ENCODE measurements at places on chromosomes 6 and 20. TPM values are rescaled to one million over a fixed set of nuclear protein-coding genes. Genes with fewer than 3 reads are reported as not detected.

SLC12A5 gene
- 3.2 TPM for total RNA-seq

NAA20 gene
- total RNA-seq: 118 TPM

- DNase-seq: no peak
Observed at GRCh38 chr6:108293527-108294296, 1.1 kb upstream of the AFG1L start.

DNA sequence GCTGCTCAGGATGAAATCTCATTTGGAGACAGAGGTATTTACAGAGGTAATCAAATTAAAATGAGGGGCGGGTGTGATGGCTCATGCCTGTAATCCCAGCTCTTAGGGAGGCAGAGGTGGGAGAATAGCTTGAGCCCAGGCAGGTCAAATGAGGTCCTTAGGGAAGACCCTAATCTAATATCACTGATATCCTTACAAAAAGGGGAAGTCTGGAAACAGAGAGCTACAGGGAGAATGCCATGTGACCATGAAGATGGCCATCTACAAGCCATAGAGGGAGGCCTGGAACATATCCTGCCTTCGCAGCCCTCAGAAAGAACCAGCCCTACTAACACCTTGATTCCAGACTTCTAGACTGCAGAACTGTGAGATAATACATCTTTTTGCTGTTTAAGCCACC, 8.3 kb downstream of the MTCL3 start:
- DNase-seq: no peak

DNA sequence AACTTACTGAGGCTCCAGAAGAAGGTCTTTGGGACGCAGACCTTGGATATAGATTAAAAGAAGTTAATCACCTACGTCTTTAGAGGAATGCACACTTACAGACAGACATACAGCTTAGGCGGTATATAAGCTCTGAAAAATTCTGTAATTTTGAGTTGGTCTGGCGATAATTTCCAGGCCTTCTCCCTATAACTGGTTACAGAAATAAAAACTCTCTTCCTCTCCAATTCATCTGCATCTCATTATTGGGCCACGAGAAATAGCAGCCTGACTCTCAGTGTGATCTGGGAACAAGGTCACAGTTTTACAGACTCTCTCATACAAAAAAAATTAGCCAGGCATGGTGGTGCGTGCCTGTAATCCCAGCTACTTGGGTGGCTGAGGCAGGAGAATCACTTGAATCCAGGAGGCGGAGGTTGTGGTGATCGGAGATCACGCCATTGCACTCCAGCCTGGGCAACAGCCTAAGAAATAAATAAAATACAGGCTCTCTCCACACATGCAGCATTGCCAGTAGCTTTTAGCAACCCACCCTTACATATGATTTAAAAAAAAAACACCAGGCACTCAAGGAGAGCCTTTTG, 4.7 kb downstream of the ZBTB24 start:
- DNase-seq: no peak

- DNase-seq: no peak
Observed at GRCh38 chr20:564192-564591, 20.6 kb upstream of the CSNK2A1 start.

DNA sequence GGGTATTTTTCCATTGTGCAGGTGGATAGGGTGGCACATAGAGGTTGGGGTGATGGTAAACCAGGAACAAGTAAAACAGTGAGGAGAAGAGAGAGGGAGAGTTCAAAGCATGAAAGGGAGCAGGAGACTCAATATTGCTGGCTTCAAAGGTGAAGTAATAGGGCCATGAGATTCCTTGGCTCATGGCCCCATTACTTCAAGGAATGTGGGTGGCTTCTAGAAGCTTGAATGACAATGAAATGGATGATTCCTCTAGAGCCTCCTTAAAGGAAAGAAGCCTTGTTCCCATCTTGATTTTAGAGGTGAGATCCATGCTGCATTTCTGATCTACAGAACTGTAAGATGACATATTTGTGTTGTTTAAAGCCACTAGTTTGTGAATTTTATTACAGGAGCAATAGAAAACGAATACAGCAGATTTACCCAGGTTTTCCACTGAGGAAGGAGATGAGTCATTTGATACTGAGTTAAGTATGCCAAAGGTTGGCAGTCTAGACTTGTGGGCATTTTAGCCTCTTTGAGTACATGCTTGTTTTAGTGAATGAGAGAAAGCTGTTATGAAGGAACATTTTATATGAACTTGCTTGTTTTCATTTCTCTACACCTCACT, 110.4 kb downstream of the PLCB4 start:
- peak; percentile 60 for DNase-seq

MED23 gene
- total RNA-seq: 16.0 TPM

VSTM2L gene
- total RNA-seq: 0.14 TPM

- DNase-seq: peak; percentile 97
Observed at GRCh38 chr20:60249436-60249835, 291.2 kb downstream of the CDH26 start.

- DNase-seq: no peak
Observed at GRCh38 chr6:99645986-99646385, 39.4 kb downstream of the PRDM13 start.

- no peak for DNase-seq
Observed at GRCh38 chr6:129153257-129153656, 270.3 kb downstream of the LAMA2 start.

DNA sequence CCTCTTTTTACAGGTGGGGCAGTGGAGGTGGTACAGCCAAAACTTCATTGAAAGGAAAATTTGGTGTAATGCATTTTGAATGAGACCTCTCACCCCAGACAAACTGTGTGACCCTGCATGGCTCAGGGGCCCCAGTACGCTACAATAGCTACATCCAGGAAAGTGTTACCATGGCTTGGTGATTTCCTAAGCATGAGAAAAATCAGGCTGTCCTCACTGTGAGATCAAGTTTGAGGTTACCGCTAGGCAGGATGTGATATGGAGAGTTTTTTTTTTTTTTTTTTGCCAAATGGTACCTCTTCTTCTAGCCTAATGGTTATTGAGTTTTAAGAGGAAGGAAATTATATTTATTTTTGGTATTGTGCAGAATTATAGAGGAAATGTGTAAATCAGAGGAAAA, 305.3 kb downstream of the CD83 start:
- DNase-seq: no peak

GRCh38 chr6:42367353-42368011, 84.2 kb downstream of the TRERF1 start:
- no peak for DNase-seq

- DNase-seq: no peak
Observed at GRCh38 chr20:58044286-58044685, 184.2 kb downstream of the ANKRD60 start.

- DNase-seq: no peak
Observed at GRCh38 chr20:32512047-32512385, 73.1 kb downstream of the NOL4L start.

DNA sequence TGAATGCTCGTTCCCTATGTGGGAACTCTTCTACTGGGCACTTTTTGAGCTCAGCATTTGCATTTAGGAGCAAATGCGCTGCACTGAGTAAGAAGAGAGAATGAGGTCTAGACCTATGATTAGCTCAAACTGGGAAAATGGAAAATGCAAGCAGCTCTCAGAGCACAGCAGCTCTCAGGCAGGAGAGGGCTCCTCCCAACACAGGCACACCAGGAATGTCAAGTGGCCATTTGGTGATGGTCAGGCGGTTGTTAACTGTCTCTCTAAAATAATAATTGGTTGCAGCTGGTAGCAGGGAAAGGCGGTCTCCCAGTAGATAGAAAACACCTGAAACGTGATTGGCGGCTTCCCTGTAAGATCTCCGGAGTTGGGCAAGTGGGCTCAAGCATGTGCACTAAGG, 162.0 kb upstream of the ECI2 start:
- no peak for DNase-seq

GRCh38 chr20:16035576-16035975, 537.7 kb downstream of the KIF16B start:
- no peak for DNase-seq

HLA-C gene
- total RNA-seq: 104 TPM

TRIM10 gene
- total RNA-seq: not detected

DNA sequence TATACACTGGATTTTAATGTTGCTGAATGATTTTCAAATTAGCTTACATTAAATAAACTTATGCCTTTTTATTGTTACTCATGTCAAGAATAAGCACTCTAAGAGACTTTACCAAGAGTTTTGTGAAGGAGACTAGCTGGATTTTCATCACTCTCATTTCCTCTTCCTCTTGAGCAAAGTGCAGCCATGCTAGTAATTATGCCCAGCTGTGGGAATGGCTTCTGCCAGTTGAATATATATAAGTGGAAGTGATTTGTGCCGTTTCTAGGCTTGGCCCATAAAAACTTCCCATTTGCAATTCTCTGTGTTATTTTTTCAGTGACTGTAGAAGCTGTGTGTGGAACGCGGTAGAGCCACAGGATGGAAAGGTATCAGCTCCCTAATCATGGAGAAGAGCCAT, 255.8 kb downstream of the HDGFL1 start:
- DNase-seq: no peak

OTOR gene
- total RNA-seq: not detected

DNA sequence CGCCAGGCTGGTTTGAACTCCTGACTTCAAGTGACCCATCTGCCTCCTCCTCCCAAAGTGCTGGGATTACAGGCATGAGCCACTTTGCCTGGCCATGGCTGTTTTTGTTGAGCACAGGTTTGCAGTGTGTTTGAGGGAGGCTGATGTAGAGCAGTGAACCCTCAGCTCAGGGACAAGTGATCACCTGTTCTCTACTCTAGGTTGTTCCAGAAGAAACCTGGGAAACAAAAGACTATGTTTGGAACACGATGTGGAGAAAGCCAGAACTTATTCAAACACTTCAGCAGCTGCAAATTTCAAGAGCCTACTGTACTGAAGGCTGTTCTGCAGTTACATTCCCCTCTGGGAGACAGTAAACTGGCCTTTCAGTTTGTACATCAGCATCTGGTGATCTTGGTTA, 4.7 kb downstream of the TULP1 start:
- no peak for DNase-seq

GRCh38 chr6:86683132-86683908, 254.0 kb upstream of the HTR1E start:
- DNase-seq: no peak

OVOL2 gene
- total RNA-seq: 8.9 TPM

DNA sequence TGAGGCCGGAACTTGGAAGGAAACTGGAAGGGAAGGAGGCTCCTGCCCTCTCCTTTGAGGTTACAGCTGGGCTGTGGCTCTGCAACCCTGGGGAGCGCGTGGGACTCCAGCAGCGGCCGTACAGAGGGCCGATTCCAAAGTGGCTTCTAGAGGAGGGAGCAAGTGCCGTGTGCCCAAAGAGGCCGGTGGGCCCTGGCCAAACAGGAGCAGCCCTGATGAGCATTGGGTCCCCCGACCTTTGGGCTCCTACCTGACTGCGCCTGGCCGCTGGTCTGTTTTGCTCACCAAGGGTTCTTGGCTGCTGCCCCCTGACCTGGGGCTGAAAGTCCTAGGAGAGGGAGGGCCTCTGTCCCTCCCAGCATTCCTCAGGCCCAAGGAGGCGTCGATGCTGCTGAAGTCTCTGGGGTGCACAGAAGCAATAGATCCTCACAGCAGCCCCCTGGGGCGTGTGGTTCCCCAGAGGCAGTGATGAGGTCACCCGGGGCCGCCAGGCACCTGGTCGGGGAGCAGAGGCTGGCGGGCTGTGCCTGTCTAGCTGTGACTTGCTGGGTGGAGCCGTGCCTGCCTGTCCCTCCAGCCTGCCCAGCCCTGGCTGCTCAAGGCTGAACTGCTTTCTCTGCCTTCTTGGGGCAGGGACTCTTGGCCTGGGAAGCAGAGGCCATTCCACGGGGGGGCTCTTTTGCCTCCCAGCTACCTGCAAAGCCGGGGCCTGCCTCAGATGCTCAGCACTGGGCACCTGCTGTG, 9.8 kb downstream of the RBM38 start:
- no peak for DNase-seq

DNA sequence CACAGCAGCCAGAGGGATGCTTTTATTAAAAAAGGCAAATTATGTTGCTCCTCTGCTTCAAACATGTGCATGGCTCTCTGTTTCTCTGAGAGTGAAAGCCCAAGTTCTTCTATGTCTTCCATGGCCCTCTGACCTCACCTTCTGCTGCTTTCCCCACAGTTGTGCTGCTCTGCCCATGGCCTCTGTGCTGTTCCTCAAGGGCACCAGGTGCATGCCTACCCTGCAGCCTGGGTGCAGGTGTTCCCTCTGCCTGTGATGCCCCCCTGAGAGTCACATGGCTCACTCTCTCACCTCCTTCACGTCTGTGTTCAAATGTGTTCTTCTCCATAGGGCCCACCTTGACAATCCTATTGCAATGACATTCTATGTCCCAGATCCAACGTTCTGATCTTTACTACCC, 477.0 kb upstream of the CHD6 start:
- no peak for DNase-seq

Data from foreskin keratinocyte (primary cell).